ENCODE measurements at places on chromosomes 1 and 21. TPM values are rescaled to one million over a fixed set of nuclear protein-coding genes. Genes with fewer than 3 reads are reported as not detected.

DNA sequence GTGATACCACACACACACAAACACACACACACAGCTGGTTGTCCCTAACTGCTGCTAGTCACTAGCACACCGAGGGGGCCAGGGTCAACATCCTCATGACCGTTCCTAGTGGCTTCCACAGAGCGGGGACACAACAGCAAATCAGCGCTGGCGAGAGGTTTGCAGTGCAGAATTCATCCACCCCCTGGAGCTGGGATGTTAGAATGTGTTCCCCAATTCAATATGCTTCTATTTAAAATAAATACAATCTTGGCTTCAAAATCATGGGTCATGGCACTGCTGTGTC is 16.2 kb upstream of the C2CD2 start:
- no peak for DNase-seq

GRCh38 chr1:226687426-226687825 is 51.7 kb downstream of the ITPKB start:
- no peak for DNase-seq

- no peak for DNase-seq
These were observed 35.5 kb downstream of the RHOU start for GRCh38 chr1:228770779-228771223.

Gene PEAR1
- 0.47 TPM for polyA plus RNA-seq

Gene SIM2
- polyA plus RNA-seq = 0.16 TPM

Gene SPRR2F
- polyA plus RNA-seq = 0.44 TPM

Data from GM23338 (cell line).